ENCODE measurements at places on chromosomes 12 and 14.

GRCh38 chr12:79514730-79515529, 175.8 kb downstream of the PAWR start:
- no peak for DNase-seq

DNA sequence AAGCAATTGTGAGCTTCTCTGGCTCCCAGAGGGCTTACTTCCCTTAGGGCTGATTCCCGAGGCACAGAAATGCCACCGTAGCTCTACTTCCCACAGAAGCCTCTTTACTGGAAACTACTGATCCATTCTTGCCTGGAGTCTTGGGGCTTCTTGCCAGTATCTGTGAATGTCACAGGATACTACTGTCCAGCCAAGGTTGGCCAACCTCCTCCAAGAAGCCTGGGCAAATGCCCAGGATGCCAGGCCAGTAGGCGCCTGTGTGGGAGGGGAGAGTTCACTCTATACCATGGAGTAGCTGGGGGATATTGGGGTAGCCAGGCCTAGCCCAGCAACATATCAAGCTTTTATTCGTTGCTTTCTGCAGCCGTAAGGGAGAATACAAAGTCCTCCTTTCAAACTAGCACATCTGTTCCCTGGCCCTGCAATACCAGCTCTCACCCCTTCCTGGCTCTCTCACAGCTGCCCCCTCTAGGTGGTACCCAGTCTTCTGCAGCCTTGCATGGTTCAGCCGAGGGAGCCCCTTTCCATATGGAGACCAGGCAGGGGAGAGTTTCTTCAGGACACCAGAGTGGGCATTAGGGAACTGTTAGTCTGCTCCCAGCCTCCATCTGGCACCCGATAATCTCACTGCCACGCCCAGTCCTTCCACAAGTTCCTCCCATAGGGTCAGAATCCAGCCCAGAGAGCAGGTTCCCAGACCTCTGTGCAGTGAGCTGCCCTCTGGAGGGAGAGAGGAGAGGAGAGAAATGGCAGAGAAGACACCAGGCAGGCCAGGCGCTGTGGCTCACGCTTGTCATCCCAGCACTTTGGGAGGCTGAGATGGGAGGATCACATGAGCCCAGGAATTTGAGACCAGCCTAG, 24.3 kb upstream of the PLEK2 start:
- DNase-seq: no peak

DNA sequence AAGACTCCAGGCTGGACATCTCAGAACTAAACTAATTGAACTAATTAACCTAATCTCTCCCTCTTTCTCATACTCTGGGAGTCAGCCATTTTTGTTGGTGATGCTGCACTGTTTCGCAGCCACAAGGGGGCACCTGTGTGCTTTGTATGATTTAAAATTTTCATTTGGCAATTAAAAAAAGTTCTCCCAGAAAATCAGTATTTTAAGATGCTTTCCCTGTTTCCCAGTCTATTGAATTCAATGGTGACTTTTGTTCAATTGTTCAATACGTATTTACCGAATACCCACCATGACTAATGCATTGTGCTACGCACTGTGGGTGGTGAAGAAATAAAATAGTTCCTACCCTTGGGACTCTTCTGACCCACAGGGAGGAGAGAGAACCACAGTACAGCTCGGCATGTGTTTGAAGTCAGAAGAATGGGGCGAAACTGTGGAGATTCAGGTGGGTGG, 63.7 kb downstream of the ZNF664 start:
- DNase-seq: peak; percentile 29

DNA sequence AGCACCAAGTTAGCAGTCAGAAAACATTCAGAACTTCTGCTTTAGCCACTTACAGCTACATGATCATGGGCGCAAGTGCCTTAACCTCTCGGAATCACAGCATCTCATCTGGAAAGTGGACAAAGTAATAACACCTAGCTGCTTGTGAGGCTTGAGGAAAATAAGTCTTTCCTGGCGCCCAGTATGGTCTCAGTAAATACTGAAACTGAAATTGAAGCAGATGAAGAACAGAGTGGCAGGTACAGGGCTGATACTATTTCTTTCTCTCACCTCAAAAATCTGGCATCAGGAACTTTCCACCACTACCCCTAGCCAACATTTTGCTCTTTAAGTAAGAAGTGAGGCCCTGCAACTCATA, 129.7 kb upstream of the FUT8 start:
- DNase-seq: peak; percentile 15

DNA sequence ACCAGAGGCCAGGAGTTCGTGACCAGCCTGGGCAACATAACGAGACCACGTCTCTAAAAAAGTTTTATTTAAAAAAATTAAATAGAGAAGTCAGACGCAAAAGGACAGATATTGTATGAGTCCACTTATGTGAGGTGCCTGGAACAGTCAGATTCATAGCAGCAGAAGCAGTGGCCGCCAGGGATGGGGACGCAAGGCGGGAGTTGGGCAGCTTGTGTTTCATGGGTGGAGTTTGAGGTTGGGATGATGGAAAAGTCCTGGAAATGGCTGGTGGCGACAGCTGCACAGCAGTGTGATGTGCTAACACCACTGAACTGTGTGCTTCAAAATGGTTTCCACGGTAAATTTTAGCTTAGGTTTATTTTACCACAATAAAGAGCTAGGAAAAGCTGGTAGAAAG, 57.6 kb upstream of the DDX11 start:
- DNase-seq: no peak

DNA sequence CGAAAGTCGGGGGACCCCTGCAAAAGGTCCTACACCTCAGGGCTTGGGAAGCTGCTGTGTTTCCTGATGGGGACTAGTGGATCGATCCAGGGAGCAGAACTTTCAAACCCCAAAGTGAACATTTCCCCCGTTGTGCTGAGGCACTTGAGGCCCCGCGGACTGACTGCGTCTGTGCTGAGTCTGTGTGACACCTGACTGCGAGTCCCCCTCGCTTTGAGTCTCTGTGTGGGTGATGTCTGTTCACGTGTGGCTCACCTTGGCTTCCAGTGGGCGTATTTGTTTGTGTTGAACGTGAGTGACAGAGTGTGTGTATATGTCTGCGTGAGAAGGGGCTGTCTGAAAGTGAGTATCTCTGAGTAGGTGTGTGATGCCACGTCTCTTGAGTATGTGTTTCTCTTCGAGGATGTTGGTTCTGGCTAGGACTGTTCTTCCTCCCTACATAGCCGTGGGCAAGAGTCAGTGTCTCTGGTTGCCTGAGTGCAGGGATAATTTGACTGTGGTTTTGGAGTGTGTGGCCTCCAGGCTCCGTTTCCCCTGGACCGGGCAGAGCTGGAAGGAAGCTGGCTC, 1.3 kb downstream of the TEAD4 start:
- DNase-seq: no peak

GRCh38 chr12:16369156-16369555, 21.7 kb downstream of the MGST1 start:
- no peak for DNase-seq

DNA sequence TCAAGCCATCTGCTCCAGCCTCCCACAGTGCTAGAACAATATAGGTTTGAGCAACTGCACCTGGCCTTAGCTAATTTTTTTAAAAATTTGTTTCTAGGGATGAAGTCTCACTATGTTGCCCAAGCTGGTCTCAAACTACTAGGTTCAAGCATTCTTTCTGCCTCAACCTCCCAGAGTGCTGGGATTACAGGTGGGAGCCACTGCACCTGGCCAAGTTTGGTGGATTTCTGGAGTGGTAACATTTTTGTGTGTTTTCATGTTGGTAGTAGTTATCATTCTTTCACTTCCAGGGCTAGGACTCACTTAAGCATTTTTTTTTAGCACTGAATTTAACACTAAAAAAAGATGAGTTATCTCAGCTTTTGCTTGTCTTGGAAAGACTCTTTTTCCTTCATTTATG, 328.0 kb upstream of the RGS6 start:
- DNase-seq: no peak

- DNase-seq: no peak
Observed at GRCh38 chr14:100781952-100782351, 44.0 kb upstream of the MEG3 start.

DNA sequence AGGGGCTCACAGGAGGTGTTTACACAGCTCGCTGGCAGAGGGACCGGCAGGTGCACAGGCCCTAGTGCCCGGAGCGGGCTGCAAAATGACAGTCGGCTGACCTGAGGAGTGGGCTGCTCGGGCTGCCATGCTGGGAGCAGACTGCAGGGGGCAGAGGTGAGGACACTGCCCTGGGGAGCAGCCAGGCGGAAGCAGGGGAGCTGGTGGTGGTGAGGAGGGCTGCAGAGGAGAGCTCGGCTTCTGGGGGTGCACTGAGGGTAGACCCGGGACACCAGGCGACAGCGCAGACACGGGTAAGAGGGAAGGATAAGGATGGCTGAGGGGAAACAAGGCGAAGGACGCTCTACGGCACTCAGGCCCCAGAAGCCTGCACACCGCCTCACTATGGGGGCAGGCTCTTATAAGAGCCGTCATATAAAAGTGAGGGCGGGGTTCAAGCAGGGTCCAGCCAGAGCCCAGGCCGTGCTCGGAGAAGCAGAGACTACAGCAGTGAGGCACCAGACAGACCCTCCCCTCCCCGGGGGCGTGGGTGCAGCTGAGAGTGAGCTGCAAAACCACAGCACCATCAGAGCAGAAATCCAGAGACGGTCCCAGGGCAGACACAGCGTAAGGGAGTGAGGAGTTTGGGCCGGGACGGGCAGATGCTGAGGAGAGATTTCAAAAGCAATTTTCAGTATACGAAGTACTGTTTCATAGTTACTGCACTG, 62.5 kb downstream of the CCDC88C start:
- no peak for DNase-seq

GRCh38 chr12:13039328-13039956, 4.7 kb upstream of the FAM234B start:
- DNase-seq: no peak

- DNase-seq: peak; percentile 62
Observed at GRCh38 chr12:48996794-48997718, 2.1 kb downstream of the DDN start.

DNA sequence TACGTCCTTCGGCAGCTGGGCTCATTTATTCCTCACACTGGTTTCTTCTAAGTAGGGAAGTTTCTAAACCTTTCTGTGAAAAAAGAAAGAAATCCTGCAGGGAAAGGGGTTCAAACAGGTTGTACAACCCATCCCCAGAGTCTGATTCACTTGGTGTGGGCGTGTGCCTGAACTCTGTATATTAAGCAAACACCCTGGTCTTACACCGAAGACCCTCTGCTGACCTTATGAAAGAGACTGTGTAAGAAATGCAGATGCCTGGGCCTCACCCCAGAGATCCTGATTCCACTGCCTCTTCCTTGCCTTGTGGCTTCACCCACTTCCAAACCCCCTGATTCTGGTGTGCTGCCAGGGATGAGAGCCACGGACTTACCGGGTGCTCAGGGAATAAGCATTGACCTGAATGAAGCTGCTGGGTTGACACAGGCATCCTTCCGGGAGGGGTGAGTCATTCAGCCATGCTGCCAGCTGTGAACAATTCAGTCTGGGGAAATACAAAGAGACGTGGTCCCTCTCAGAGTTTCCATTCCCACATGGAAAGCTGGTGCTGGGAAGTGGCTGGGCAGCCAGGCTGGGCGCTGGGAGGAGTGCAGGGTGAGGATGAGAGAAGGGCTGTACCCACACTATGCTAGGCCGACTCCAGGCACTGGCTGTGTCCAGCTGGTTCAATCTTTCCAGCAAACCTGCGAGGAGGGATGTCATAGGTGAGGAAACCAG, 26.5 kb upstream of the ACTN1 start:
- DNase-seq: no peak

- DNase-seq: no peak
Observed at GRCh38 chr12:94760786-94761185, 110.4 kb upstream of the TMCC3 start.

DNA sequence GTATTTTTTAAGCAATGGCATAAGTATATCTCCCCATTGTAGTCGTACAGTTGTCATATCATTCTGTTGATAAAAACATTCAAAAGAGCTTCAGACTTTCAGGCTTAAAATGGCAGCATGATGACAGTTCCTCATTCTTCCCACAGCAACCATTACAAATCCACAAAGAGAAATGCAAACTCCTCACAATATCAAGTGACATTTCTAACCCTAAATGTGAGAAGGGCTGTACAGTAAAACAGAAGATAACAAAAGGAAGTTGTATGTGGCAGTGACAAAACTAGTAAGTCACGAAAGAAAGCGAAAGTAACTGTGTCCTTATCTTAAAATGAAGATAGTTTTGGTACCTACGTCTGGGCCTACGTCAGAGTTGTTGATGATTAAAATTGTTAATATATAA, 46.7 kb downstream of the GXYLT1 start:
- DNase-seq: no peak

DNA sequence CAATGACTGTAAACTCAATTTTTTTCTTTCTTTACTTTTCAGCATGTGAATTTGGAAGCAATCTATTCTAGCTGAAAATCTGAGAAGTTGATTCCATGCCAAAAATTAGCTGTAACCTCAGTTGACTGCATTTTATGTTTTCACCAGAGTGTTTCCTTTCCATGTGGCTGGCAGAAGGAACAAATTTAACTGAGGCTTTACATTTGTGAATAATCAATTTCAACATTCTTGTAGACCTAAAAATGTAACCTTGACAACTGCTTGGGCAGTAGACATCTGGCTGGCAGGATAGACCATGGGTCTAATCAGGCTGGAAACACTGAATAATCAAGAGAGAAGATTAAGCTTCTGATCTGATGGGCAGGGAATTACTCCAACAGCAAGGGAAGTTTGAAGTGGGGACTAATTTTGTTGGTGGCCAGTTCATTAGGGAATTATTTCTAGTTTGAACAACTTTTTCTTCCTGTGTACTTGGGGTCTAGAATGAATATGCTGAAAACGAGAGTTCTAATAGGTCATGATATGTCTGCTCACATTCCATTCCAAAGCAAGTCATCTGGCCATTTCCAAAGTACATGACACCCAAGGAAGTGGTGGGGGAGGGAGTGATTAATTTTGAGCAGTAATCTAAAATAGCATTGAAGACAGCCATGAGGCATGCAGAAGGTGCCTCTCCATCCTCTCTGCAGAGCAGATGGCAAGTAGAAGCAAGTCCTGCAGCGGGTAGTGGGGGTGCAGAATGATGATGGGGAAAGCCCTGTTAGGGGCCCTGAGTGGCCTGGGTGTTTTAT, 68.2 kb downstream of the ATP23 start:
- no peak for DNase-seq

- DNase-seq: no peak
Observed at GRCh38 chr12:97752129-97752528, 289.5 kb downstream of the RMST start.

GRCh38 chr14:65949711-65950516, 536.3 kb upstream of the CCDC196 start:
- peak; percentile 12 for DNase-seq
